ENCODE measurements at places on chromosomes 16 and 17. TPM values are rescaled to one million over a fixed set of nuclear protein-coding genes. Genes with fewer than 3 reads are reported as not detected.

TUFM gene
- total RNA-seq = 208 TPM

TPSD1 gene
- not detected for total RNA-seq

GRCh38 chr17:8806926-8807550 is 7.9 kb upstream of the MFSD6L start:
- H3K27ac ChIP-seq = no peak overlapping the region
- DNase-seq = peak; percentile 23
- no peak overlapping the region for H3K4me3 ChIP-seq
- no peaks in the 10 kb centered on the region for H3K36me3 ChIP-seq

DNA sequence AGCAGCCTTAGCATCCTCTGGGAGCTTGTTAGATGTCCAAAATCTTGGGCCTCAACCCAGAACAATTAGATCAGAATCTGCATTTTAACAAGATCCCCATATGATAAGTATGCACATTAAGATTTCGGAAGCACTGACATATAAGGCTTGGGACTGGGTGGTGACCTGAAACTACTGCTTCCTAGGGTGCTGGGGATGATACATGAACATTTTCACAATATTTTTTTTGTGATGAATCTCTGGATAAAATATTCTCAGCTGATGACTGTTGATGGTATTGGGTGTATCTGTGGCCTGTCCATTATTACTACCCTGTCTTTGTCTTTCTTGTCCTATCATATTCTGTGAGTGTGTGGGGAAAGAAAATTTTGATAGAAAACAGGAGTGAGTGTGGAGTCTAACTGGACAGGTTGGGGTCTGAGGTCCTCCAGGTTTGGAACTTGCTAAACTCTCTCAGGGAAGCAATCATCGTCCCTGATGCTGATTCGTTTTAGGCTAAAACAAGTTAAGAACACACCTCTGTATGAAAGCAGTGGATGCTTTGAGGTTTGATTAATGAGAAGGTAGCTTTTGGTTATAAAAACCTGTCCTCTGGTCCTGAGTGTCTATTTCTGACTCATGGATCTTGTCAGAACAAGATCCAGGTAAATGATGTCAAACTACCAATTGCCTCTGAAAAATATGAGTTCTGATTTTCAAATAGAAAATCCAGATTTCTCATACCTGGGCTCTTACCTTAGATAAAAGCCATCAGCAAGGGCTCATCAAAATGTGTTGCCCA is 23.2 kb downstream of the KRT23 start:
- H3K27me3 ChIP-seq = no peaks in the 10 kb centered on the region
- H3K27ac ChIP-seq = no peak overlapping the region
- H3K4me1 ChIP-seq = no peaks in the 10 kb centered on the region
- no peak overlapping the region for H3K4me3 ChIP-seq
- no peak for DNase-seq

- no peaks in the 10 kb centered on the region for H3K27me3 ChIP-seq
- H3K4me3 ChIP-seq = no peak overlapping the region
- H3K27ac ChIP-seq = no peak overlapping the region
- H3K36me3 ChIP-seq = peaks cover 6% of the 10 kb centered on the region
- no peaks in the 10 kb centered on the region for H3K4me1 ChIP-seq
Measured at GRCh38 chr16:70578035-70578434, 54.4 kb downstream of the SF3B3 start.

DNA sequence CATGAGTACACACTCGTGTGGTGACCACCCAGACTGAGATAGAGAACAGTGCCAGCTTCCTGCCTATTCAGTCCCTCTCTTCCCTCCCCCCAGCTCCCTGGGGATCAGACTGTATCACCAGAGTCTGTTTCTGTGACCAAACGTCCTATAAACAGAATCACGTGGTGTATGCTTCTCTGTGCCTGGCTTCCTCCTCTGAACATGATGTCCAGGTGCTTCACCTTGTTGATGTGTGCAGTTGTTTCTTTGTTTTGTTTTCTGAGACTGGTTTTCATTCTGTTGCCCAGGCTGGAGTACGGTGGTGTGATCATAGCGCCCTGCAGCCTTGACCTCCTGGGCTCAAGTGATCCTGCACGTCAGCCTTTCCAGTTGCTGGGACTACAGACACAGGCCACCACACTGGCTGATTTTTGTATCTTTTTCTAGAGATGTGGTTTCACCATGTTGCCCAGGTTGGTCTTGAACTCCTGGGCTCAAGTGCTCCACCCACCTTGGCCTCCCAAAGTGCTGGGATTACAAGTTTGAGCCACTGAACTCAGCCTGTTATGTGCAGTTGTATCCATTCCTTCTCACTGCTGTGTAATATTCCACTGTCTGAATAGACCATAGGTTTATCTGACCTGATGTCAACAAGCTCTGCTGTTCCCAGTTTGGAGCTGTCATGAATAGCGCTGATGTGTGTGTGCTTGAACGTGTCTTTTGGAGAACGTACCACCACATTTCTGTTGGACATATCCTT is 28.9 kb upstream of the PRM1 start:
- H3K36me3 ChIP-seq = no peaks in the 10 kb centered on the region
- no peak for DNase-seq
- H3K27ac ChIP-seq = no peak overlapping the region
- no peaks in the 10 kb centered on the region for H3K27me3 ChIP-seq
- H3K4me3 ChIP-seq = no peak overlapping the region

DNA sequence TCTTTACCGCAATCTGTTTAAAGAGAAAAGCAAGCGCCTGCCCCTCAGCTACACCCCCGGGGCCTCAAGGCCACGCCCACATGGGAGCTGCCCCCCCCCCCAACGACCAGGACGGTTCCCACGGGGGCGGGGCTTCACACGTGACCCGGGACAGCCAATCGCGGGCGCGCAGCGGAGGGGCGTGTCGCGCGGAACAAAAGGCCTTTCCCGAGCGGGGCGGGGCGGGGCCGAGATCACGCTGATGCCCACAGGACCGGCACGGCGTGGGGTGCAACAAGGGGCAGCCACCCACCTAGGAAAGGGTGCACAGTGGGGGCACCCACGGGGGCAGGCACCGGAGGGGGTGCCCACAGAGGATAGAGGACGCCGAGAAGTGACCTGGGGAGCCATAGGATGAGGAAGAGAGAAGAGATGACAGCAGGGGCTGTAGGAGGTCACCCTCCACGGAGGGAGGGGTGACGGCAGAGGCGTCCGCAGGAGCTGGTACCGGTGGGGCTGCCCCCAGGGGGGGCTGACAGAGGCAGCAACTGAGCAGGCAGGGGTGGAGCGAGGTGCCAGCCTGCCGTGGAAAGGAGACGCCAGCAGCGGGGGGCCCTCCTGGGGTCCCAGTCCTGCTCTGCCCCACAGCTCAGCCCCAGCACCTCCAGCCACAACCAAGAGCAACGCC is 6.2 kb downstream of the UNKL start:
- peaks cover 8% of the 10 kb centered on the region for H3K36me3 ChIP-seq
- H3K27me3 ChIP-seq = no peaks in the 10 kb centered on the region
- DNase-seq = peak; percentile 86

GRCh38 chr17:58960068-58960467 is 146.6 kb downstream of the TRIM37 start:
- no peaks in the 10 kb centered on the region for H3K36me3 ChIP-seq
- no peaks in the 10 kb centered on the region for H3K27me3 ChIP-seq
- H3K27ac ChIP-seq = no peak overlapping the region
- H3K4me1 ChIP-seq = no peaks in the 10 kb centered on the region

DNA sequence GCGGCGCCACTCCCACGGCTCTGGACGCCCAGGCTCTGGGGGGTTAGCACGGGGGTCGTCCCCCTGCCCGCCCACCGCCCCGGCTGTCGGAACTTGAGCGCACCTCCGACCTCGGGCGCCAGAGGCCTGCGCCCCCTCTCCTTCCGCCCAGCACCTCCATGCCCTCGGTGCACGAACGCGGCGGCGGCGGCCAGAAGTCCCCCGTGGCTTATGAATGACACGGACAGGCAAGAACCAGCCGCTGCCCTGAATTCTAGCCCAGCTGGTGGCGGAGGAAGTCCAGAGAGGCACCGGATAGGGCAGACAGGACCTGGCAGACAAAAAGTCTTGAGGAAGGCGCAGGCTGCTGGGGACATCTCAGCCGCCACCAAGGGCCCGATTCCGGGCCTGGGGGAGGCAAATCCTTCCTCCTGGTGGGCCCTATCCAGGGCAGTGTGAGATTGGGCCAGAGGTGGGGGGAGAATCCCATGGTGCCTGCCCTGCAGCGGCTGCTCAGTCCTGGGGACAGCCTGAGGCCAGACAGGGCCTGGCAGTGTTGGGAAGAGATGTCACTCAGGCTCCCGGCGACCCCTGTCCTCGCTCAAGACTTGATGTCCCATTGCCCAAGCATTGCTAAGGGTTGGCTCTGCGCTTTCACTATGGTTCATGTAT is 897 bp upstream of the CYGB start:
- peaks cover 20% of the 10 kb centered on the region for H3K27me3 ChIP-seq
- peak; percentile 68 for DNase-seq
- peak overlapping the region; percentile 64 for H3K4me3 ChIP-seq
- H3K4me1 ChIP-seq = peaks cover 2% of the 10 kb centered on the region
- H3K27ac ChIP-seq = no peak overlapping the region

GRCh38 chr17:77211681-77212080 is 70.9 kb downstream of the SEC14L1 start:
- no peak for DNase-seq
- no peak overlapping the region for H3K4me3 ChIP-seq
- H3K27me3 ChIP-seq = no peaks in the 10 kb centered on the region
- H3K36me3 ChIP-seq = peaks cover 74% of the 10 kb centered on the region
- no peak overlapping the region for H3K27ac ChIP-seq

DNA sequence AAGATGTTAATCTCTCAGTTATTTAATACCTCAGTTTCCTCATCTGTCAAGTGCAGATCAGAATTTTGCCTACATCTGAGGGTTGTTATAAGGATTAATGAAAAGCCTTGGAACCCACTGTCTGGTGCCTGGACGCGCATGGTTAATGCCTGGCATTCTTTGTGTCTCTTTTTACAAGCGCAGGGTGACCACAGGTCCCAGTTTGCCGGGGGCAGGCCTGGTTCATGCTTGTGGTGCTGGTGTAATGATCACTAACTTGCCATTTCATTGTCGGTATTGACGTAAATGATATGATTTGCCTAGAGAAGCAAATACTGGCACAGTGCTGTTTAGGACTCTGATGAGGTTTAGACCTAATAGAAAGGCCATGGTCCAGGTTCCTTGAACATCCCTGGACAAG is 23.1 kb downstream of the MRC2 start:
- no peaks in the 10 kb centered on the region for H3K4me1 ChIP-seq
- H3K4me3 ChIP-seq = no peak overlapping the region
- H3K27ac ChIP-seq = no peak overlapping the region
- no peaks in the 10 kb centered on the region for H3K27me3 ChIP-seq

DNA sequence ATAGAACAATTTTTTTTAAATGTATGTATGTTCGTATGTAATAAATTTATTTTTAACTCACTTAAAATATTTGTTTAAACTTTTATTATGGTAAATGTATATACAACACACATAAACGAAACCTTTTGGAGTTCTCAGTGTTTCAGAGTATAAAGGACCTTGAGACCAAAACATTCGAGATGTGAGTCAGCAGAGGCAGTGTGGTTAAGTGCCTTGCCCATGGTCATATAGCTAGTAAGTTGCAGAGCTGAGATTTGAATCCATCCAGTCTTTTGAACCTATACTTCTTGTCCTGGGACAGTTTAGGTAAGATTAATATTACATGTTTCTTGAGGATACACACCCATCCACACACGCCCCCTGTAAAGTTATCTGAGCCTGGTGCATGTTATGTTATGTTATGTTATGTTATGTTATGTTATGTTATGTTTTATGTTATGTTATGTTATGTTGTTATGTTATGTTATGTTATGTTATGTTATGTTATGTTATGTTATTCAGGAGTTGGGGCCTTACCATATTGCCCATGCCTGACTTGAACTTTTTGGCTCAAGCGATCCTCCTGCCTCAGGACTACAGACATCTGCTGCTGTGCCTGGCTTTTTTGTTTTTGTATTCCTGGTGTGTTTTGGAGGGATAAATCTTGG is 41.8 kb downstream of the TNRC6A start:
- H3K36me3 ChIP-seq = peaks cover 46% of the 10 kb centered on the region
- no peak overlapping the region for H3K27ac ChIP-seq
- H3K4me1 ChIP-seq = no peaks in the 10 kb centered on the region
- no peak for DNase-seq
- H3K4me3 ChIP-seq = no peak overlapping the region

All from H9 (cell line).